ENCODE measurements at places on chromosomes 2 and 18.

DNA sequence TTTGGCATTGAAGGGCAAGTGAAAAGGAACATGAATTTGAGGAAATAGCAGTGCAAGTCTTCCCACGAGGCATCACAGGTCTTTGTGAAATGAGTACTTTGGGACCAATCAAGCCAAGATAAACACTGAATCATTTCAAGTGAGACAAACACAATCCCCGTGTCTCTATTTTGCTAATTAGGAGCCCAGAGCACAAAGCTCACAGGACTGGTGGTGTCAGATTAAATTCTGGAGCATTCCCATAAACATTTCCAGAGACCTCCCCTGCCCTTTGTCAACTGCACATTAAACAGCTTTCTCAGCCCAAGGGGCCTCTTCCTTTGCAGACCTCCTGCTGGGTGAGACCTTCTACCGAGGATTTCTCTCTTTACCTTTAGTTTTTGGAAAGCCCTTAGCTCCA lies 50.7 kb downstream of the DAPL1 start:
- DNase-seq = peak; percentile 21

DNA sequence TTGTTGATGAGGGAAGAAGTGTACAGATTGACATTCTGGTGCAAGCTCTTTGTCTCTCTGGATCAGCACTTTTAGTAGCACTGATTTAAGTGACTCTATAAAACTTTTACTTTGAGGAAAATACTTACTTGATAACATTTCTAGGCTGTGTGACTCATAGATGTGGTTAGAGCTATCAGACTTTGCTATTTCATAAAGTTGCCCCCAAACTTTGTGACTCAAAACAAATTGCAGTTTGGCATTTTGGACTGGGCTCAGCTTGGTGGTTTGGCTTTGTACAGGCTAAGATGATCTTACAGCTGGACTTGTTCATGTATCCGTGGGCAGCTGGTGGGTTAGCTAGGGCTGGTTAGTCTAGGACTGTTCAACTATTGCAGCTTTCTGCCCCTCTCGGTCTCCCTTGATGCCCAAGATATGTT lies 42.1 kb upstream of the GLS start:
- no peak for DNase-seq

- no peak for DNase-seq
Observed at GRCh38 chr2:121129692-121130091, 155.3 kb downstream of the TFCP2L1 start.

- DNase-seq = no peak
Observed at GRCh38 chr2:36824273-36824672, 127.8 kb downstream of the VIT start.

DNA sequence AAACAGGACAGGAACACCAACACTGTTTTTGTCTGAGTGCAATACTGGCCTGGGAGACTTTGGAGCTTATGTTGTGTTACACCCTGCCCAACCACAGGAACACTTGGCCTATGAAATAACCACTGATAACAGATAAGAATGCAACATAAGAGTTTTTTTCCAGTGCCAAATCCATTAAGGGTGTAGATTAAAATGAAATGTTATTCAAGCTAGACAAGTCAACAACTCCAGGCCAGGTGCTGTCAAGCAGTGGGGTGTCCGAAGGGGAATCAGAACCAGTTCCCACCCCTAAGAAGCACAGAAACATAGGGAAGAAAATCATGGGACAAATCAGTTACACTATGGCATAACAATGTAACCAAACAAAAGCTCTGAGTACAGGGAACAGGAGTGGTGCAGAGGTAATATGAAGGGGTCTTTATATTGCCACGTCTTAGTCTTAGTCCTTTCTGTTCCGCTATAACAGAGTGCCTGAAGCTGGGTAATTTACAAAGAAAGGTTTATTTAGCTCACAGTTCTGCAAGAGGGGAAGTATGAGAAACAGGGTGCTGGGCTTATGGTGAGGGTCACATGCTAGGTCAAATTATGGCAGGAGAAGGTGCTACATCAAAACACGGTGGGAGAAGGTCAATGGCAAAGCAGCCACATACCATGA lies 3.8 kb downstream of the AFG3L2 start:
- no peak for DNase-seq

GRCh38 chr18:22322243-22322691 lies 95.4 kb downstream of the CTAGE1 start:
- peak; percentile 35 for DNase-seq

- no peak for DNase-seq
Observed at GRCh38 chr2:150478200-150478974, 9.1 kb downstream of the RND3 start.

- no peak for DNase-seq
Observed at GRCh38 chr2:191526091-191526490, 151.8 kb upstream of the NABP1 start.

DNA sequence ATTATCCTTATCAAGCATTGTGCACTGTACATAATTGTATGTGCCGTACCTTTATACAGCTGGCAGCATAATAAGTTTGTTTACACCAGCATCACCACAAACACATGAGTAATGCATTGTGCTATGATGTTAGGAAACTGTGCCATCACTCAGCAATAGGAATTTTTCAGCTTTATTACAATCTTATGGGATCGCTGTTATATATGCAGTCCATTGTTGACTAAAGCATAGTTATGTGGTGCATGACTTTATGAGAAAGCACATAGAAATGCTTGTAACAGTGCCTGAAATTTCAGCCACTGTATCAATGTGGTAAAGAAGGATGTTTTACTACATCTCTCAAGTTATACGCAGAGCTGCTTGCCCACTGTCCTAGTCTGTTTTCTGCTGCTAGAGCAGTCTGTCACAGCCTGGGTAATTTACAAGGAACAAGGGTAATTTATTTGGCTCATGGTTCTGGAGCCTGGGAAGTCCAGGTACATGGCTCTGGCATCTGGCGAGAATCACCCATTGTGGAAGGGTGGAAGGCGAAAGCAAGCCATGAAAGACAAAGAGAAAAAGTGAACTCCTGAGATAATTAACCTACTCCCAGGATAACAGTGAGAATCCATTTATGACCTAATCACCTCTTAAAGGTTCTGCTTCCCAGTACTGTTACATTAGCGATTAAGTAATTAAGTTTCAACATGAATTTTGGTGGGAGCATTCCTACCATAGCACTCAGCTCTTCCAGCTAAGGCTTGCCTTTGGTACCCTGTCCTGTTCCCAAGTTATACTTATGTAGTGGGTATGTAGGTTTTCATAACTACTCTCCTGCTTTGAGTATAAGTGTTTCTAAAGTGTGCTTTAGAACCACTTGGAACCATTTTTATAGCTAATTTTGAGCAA lies 4.6 kb downstream of the MAP3K20 start:
- DNase-seq = no peak

- DNase-seq = no peak
Observed at GRCh38 chr2:16718576-16719484, 53.2 kb upstream of the CYRIA start.

DNA sequence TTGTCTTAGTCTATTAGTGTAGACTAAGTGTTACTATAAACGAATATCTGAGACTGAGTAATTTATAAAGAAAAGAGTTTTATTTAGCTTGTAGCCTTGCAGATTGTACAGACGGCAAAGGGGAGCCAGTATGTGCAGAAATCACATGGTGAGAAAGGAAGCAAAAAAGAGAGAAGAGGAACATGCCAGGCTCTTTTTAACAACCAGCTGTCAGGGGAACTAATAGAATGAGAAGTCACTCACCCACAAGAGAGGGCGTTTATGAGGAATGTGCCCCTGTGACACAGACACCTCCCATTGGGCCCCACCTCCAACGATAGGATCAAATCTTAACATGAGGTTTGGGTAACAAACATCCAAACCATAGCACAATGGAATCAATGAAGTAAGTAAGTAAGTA lies 20.6 kb upstream of the ZNF804A start:
- DNase-seq = no peak

DNA sequence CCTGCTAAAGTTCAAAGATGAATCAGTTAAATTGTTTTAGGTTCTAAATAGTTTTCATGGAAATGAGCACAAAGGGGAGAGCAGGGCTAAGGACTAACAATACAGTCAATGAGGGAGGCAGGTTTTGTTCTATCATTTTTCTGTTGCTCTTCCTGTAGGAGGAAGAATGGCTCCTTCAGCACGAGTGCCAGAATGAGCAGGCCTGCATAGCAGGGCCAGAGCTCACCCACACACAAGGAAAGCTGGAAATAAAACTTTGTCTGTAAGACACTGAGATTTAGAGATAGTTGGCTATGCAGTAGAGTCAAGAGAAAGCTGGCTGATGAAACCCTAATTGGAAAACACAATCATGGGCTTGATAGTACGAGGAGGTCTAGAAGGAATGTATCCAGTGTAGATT lies 313.3 kb downstream of the MBD2 start:
- DNase-seq = no peak

GRCh38 chr2:170391018-170391417 lies 213.1 kb downstream of the MYO3B start:
- DNase-seq = no peak

Measured in retina (tissue), 1 donor.